ENCODE measurements at places on chromosomes 2 and 18.

GRCh38 chr2:217254111-217254510, 394.2 kb upstream of the TNP1 start:
- no peak for DNase-seq

- peak; percentile 82 for DNase-seq
These were observed 14.2 kb upstream of the CXCR4 start for GRCh38 chr2:136131961-136132824.

- DNase-seq = no peak
These were observed 558 bp upstream of the ZDBF2 start for GRCh38 chr2:206273905-206274304.

GRCh38 chr2:148987286-148987685, 51.2 kb upstream of the LYPD6B start:
- no peak for DNase-seq

DNA sequence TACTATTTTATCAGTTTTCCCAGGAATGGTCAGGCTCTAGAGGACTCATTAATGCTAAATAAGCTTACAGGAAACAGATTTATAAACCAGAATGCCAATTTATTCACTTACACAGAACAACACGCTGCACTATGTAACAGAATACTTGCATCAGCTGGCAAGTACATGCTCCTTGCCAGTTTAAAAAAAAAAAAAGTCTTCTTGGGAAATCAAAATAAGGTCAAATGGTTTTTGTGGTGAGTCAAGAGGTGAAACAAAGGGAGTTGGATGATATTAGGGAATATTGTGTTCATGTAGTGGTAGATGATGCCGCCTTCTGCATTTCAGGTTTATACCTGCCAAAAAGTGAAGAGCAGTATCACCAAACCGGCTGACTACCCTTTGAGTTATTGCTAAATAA, 1322.1 kb upstream of the ZEB2 start:
- DNase-seq = no peak

GRCh38 chr2:143952536-143952935, 567.4 kb downstream of the ZEB2 start:
- DNase-seq = no peak
